ENCODE measurements at places on chromosomes 12 and 14.

GRCh38 chr12:10567813-10568212 lies 45.6 kb downstream of the MAGOHB start:
- no peak for DNase-seq

DNA sequence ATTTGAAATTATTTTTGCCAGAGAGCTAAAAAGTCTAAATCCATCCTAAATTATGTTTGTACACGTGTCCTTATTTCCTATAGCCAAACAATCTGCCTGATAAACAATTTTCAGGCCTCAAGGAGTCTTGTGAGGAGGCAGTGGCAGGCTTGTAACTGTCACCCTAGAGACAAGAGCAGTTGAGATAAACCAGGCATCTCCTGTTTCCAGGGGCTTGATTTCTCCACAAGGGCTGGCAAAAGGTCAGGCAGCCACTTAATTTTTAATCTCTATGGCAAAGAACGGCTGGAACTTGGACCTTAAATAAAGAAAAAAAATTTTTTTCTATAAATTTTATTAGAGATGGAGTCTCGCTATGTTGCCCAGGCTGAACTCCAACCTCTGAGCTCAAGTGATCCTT lies 15.5 kb downstream of the PKP2 start:
- DNase-seq: no peak

GRCh38 chr12:121397521-121397920 lies 2.4 kb upstream of the RNF34 start:
- no peak for DNase-seq

GRCh38 chr14:28695109-28695508 lies 71.5 kb upstream of the FOXG1 start:
- no peak for DNase-seq

DNA sequence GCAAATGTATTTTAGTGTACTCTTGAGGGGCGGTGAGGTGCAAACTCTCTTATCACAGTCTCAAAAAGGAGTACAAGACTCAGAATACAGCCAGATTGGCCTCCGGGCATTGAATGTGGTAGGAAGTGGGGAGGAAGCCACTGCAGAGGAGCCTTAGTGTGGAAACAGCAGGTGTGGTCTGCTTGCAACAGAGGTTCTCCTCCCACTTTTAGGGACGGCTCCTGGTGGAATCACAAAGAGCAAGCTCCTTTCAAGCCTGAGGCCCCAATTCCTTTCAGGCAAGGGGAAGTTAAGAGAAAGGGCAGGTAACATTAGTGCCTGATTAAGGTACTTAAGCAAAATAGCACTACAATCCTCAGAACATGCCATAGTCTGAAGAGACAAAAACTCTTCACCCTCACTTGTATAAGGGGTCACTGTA lies 23.7 kb upstream of the SLC2A3 start:
- DNase-seq: no peak

- no peak for DNase-seq
Measured at GRCh38 chr12:91070936-91071335, 13.1 kb upstream of the KERA start.

DNA sequence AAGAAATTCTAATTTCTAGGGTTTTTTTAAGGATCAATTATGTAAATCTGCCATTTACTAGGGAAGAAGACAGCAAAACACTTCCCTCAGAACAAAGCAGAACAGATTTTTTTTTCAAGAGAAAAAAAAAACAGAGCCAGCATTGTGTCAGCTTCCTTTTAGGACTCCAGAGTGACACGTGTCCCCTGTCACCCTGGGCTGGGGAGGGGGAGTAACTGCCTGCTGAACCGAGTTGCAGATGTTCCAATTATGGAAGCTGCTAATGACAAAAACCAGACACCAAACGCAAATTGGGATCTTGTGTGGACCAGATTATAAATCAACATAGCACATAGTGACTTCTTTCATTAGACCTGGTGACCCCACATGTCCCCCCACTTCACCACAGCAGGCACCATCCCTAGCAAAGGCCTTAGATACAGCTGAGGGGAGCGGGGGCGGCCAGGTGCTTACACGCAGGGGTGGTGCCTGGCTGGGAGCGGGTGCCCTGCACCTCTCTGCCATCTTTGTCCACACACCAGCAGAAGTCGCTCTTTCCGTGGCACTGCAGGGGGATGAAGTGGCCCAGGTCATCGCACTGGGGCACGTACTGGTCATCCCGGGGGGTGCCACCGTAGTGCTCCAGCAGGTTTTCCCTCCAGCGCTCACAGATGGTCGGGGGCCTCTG lies 25.4 kb downstream of the RTRAF start:
- no peak for DNase-seq

- no peak for DNase-seq
Measured at GRCh38 chr14:94886931-94887330, 117.0 kb upstream of the GSC start.

DNA sequence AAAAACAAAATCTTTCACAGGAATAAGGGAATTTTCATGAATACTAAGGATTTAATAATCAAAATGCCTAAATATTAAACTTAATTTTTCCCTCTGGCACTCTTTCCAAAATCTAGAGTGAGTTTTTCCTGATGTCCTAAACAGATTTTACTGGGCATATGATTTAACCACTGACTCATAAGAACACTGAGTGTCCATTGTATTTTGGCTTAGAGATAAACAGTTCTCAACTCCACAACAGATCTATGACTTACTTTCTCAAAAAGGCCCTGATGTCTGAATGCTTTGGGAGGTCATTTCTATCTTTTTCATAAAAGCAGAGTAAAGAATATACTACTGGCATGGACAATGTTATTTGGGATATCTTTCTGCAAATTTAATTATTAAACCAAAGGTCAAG lies 15.0 kb downstream of the TMBIM4 start:
- no peak for DNase-seq

- no peak for DNase-seq
Measured at GRCh38 chr14:71398450-71398849, 491.2 kb downstream of the PCNX1 start.

GRCh38 chr12:93314177-93314497 lies 63.6 kb upstream of the NUDT4 start:
- no peak for DNase-seq

GRCh38 chr14:59347511-59347900 lies 117.7 kb downstream of the GPR135 start:
- DNase-seq: no peak

GRCh38 chr12:88993651-88994050 lies 358.6 kb downstream of the DUSP6 start:
- DNase-seq: no peak

DNA sequence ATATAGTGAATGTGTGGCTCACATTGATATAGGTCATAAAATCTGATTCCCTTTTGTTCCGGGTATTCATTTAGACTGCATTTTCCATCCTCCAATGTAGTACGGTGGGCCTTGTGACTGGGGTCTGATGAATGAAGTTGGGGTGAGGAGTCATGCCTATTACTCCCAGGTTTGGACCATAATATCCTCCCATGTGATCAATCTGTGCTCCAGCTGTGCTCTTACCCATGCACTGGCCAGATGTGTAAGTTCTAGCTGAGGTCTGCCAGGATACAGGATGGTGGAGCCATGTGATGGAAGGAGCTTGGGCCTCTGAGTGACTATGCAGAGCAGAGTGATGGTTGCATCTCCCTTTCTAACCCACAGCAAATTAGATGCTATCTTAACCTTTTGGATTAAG lies 1034.0 kb upstream of the TMEM132C start:
- DNase-seq: no peak

DNA sequence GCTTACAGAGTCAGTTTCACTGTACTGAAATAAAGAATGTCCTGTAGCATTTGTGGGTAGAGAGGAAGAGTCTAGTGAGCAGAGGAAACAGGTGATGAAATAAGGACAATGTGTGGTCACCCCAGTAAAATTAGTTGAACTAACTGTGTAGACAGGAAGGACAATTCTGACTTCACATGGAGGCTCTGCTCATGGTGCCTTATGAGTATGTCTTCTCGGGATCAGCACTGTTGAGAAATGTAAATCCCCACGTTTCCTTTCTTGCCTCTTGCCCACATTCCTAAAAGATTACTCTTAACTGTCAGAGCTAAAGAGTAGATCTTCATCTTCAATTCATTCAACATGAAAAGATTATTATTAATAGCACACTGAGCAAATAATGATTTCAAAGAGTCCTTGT lies 113.2 kb upstream of the FLRT2 start:
- no peak for DNase-seq

DNA sequence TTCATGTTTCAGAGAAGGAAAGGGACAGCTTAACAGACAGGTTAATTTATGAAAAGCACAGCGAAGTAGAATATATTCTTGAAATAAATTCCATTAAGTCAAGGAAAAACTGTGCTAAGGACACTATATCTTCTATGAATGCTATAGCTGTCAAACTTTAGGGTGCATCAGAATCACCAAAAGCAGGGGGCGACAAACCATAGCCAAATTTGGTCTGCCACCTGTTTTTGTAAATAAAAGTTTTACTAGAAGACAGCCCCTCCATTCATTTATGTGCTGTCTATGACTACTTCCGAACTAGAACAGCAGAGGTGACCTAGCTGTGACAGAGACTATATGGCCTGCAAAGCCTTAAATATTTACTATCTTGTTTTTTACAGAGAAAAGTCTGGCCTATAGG lies 25.9 kb downstream of the PPP4R3A start:
- DNase-seq: no peak
